ENCODE measurements at places on chromosomes 12 and 14. TPM values are rescaled to one million over a fixed set of nuclear protein-coding genes. Genes with fewer than 3 reads are reported as not detected.

- peak; percentile 77 for DNase-seq
Measured at GRCh38 chr12:6963016-6963731, 7.3 kb downstream of the PHB2 start.

The DDN gene
- 0.26 TPM for total RNA-seq

GRCh38 chr14:100271247-100271939 is 32.4 kb downstream of the YY1 start:
- peak; percentile 40 for DNase-seq

GRCh38 chr12:93198086-93198485 is 179.6 kb upstream of the NUDT4 start:
- peak; percentile 62 for DNase-seq

DNA sequence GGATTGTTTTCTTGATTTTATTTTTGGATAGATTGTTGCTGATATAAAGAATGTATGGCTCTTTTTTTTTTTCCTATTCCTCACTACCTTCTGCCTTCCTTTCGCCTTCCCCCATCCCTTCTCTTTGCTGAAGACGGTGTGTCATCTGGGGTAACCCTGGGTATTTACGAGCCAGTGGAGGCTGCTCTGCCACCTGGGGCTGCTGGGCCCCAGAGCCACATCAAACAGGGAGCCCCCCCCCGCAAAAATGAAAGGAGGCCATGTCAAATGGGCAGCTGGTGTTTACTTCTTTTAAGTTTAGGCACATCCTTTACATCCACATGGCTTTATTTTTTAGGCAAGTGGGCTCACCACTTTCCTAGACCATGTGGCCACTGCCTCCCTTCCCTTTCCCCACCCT is 25.4 kb downstream of the CHST11 start:
- no peak for DNase-seq

The BEST3 gene
- not detected for total RNA-seq

GRCh38 chr14:102057480-102058114 is 29.2 kb downstream of the HSP90AA1 start:
- no peak for DNase-seq

DNA sequence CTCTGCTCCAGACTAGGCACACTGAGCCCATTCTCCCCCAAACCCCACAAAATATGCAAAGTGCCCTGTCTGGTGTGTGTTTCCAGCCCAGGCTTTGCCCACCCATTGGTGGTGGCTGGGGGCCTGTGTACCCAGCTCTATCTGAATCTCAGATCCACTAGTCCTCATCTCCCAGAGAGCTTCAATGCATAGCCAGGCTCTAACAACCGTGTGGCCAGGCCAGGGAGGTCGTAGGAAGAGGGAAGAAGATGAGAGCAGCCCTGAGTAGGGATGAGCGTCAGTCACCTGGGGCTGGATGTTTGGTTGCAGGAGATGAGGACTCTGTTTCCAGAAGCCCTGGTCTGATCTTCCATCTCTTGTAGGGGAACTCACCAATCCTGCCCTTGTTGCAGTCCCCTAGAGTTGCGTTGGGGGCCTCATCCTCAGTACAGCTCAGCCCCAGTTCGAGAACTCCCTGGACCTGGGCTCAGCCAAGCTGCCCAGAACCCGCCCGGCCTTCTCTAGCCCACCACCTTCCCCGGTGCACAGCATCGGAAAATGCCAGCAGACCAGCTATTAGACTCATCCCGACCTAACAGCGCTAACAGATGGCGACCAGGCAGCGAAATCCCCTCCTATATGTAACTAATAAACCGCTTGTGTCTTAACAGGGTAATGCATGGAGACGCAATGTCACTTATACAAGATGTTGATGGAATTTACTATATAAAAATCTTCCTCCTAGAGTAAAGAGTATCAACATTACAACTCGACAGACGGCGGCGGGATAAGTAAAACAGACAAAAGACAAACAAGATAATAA is 3.2 kb upstream of the LHX5 start:
- no peak for DNase-seq

The DEPDC4 gene
- 2.1 TPM for total RNA-seq

DNA sequence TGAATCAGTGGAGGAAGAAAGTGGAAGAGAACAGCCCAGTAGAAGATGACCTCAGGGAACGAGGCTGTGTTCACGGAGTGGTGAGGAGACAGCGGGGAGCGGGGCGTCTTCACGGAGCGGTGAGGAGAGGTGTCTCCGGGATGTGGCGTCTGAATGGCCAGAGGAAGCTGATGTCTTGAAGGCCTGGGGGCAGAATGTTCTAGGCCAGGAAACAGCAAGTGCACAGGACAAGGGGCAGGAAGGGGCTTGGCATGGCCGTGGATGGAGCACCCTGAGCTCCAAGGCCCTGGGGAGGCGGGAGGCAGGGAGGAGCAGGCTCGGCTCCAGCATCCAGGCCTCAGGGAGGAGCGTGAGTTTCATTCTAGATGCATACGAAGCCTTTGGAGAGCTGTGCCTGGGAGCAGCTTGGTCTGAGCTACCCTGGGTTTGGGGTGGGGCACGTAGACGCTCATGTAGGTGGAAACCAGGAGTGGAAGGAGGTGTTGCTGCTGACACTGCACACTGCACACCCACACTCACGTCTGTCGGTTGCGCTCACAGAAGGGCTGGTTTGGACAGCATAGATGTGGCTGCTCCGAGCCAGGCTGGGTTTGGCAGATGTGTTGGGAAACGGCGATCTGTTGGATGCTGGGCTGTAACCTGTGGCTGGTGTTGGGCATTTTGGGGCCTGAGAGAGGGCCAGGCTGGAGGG is 131.6 kb downstream of the ADGRD1 start:
- no peak for DNase-seq

GRCh38 chr14:97499790-97500481 is 702.8 kb downstream of the VRK1 start:
- DNase-seq = peak; percentile 77

The OR6C2 gene
- not detected for total RNA-seq

DNA sequence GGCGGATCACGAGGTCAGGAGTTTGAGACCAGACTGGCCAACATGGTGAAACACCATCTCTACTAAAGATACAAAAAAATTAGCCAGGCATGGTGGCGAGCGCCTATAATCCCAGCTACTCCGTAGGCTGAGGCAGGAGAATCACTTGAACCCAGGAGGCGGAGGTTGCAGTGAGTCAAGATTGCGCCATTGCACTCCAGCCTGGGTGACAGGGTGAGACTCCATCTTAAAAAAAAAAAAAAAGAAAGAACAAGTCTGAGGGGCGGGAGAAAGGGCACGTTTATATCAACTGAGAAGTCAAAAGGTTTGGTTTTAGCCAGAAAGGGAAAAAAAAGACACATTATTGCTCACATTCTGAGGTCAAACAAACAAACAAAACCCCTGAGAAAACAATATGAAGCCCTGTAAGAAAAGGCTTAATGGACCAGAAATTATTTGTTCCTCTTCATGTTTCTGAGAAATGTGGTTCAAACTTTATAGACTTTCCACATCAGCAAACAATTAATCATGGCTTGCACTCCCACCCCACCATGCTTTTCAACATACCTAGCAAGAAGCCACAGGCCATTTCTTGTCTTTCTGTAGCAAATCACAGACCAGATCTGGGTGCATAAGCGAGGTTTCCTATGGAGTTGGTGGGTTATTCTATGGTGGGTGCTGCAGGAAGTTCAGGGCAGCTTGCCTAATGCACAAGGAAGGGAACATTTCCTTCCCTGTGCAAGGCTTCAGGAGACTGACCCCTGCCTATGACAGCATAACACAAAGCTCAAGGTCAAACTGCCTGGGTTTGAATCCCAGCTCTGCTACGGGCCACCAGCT is 80.1 kb downstream of the SSPN start:
- peak; percentile 76 for DNase-seq

- DNase-seq = peak; percentile 22
Measured at GRCh38 chr12:62435303-62436163, 31.1 kb upstream of the MON2 start.

The SLC5A8 gene
- not detected for total RNA-seq

DNA sequence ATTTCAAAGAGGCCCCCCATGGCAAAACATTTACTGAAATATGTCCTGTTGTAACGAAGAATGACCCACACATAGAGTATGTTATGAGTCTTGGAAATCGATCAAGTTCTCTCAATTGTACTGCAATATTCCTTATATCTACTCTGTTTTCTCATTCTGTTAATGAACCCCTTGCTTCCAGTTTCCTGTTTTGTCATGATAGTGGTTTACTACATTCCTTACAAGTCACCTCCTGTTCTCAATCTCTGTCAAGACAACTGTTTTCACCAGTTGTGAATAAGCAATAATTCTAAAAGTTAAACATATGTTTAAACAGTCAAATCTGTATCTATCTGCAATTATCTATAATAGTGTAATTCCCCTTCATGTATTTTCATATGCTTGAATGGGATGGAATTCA is 16.4 kb upstream of the ARID2 start:
- DNase-seq = peak; percentile 62

The MAP1LC3B2 gene
- 1.8 TPM for total RNA-seq

DNA sequence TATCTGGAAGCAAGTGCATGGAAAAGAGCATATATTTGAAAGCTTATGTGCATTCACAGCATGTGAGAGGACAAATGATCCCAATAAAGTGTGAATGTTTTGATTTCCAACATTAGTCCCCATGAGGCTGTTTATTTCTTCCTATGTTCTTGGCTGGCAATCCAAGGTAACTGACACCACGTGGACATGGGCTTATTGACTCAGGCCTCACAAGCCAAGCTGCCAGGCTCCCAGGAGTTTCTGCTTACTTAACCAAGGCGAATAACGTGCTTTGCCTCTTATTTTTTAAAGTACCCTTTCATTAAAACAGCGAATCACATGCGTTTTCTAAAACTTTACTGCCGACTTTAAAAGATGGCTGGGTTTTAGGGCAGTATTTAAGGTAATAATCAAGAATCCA is 441.7 kb downstream of the FUT8 start:
- DNase-seq = no peak

The TMTC1 gene
- 4.5 TPM for total RNA-seq

- no peak for DNase-seq
Measured at GRCh38 chr12:67525617-67525884, 123.0 kb upstream of the DYRK2 start.

The PLEK2 gene
- 111 TPM for total RNA-seq

The SAV1 gene
- total RNA-seq = 26.9 TPM

The C3AR1 gene
- not detected for total RNA-seq

The ABCC9 gene
- total RNA-seq = 0.79 TPM

The ACVRL1 gene
- total RNA-seq = under 0.01 TPM

Measured in bronchial epithelial cell (primary cell).